SW480 (cell line): ENCODE measurements at places on chromosomes 5 and 9.

- DNase-seq: no peak
Measured at GRCh38 chr5:142881076-142881783, 111.1 kb downstream of the ARHGAP26 start.

- DNase-seq: no peak
Measured at GRCh38 chr9:83969602-83970001, 10.4 kb downstream of the HNRNPK start.

- DNase-seq: no peak
Measured at GRCh38 chr5:118326481-118327045, 661.8 kb downstream of the DTWD2 start.

GRCh38 chr5:64612344-64612961, 77.8 kb upstream of the SHISAL2B start:
- DNase-seq: peak; percentile 46

DNA sequence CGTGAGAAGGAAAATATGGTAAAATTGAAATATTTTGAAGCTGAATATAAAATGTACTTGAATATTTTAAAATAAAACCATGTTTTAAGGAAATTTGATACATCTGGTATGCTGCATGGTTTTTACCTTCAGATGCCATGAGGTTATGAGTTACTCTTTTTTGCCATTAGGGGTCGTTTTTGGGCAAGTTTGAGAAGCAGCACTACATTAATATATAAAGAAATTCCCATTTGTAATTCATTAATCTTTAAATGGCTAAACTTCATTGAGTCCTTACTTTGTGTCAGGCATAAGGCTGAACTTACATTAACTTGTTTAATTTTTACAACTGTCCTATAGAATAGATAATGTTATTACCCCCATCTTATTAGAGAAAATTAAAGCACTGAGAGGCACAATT, 152.3 kb downstream of the KDM4C start:
- no peak for DNase-seq

DNA sequence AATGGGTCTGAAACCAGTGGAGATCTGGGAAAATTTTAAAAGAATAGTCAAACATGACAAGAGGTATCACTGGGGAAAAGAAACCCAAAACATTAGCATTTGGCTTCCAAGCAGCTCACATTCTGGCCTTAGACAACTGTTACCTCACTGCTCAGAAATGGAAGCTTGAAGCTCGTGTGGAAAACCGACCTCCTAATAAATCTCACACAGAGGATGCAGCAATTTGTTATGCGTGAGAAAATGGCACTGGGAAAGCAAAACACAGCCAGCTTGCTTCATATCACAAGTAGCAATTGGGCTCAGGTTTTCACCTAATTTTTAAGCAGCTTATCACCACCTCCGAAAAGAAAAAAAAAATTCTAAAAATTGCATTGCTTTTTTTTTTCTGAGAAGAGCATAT, 103.3 kb upstream of the TAS2R1 start:
- no peak for DNase-seq

- no peak for DNase-seq
Measured at GRCh38 chr5:169811023-169811422, 169.3 kb downstream of the INSYN2B start.

DNA sequence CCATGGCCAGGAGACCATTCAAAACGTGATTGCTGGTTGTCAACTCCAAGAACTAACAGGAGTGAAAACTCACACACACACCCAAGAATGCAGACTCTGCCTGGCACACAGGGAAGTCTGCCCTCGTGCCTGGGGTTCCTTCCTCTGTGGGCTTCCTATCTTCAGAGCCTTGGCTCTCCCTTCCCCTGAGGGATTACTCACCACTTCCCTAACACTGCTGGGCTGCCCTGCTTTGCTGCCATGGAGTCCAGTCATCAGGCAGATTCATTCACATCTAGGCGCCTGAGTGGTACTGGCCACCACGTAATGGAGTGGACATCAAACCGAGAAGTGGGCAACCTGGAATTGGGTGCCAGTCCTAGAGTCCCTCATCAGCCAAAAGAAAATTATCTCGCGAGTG, 76.4 kb upstream of the PRSS3 start:
- no peak for DNase-seq

DNA sequence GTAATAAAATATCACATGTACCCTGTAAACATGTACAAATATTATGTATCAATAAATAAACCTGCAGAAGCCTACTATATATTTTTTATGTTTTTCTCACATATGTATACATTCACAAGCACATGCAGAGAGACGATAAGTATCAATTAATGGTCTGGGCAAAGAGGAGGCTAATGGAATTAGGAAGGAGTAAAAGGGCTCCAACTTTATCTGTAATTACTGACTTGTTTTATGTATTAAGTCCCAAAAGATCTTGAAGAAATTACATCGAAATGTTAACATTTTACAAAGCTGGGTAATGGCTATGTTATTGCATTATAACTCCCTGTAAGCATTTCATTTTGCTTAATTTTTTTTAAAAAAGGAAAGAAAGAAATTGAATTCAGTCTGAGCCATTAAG, 78.0 kb downstream of the LPAR1 start:
- DNase-seq: no peak

- DNase-seq: peak; percentile 21
Measured at GRCh38 chr5:178307267-178308045, 74.9 kb upstream of the PHYKPL start.

DNA sequence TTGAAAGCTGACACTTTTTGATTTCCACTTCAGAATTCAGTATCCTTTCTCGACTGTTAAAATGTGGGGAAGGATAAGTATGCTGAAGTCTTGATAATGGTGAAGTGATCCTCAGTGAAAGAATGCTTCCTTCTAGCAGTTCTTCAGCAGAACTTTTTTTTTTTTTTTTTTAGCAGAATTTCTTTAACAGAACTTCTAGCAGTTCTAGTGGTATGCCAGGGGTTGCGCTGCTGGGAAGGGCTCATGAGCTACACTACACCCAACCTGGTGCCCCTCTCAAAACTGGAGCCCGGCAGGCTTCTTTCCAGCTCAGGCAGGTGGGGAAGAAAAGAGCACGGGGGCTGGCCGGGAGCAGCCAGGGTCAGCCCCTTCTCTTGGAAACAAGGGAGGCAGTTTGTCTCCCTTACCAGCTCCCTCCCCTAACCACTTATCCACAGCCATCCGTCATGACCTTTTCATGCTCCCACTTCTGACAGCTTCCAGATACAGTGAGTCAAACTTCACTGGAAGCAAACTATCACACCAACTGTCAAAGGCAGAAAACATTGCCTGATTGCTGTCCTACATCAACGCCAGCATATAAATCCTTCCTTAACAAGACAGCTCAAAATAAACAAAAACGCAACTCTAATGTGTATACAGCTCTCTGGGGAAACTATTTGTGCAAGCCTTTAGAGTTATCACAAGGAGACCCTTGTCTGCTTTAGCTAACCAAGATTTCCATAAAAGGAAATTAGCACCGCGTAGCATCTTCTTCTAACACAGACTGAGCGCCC, 211.5 kb downstream of the GAPVD1 start:
- no peak for DNase-seq

- no peak for DNase-seq
Measured at GRCh38 chr9:29198861-29199260, 1625.6 kb upstream of the C9orf72 start.

DNA sequence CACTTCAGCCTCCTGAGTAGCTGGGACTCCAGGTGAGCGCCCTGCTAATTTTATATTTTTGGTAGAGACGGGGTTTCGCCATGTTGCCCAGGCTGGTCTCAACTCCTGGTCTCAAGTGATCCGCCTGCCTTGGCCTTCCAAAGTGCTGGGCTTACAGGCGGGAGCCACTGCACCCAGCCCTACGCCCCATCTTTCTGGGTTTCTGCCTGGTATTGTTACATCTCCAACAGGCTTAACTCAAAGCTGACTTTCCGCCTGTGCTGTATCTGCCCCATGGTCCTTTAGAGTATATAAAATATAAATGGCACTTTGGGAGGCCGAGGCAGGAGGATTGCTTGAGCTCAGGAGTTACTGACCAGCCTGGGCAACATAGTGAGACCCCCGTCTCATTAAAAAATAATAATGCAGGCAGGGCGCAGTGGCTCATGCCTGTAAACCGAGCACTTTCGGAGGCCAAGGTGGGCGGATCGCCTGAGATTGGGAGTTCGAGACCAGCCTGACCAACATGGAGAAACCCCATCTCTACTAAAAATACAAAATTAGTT, 36.5 kb upstream of the GLDC start:
- peak; percentile 31 for DNase-seq

DNA sequence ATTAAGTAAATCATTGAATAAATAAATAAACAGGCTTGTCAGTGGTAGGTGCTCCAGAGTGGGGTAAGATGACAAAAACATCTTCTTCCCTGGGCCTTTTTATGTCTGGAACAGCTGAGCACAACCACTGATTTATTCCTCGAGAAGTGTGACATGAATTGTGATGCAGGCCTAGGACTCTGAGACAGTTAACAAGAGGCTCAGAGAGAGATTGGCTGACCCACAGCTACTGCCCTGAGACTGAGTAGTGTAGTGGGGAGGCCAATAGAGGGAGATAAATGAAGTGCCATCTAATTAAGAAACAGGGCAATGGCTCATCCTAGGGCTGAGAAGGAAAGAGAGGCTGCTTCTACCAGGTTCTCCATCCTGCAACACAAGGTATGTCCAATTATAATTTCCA, 369.3 kb upstream of the TRPC7 start:
- no peak for DNase-seq

DNA sequence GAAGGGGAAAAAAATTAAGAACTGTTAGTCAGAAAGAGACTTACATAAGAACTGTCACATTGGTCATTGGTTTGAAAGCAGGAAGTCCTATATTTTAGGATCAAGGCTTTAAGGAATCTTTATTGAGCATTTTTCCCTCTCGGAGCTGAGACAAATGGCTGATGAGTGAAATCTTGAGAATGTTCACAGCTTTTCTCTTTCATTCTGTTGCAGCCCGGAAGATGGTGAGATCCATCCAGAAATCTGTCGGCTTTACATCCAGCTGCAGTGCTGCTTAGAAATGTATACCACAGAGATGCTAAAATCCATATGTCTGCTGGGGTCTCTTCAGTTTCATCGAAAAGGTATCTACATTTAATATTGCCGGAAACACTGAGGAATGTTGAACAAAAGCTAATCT, 69.7 kb downstream of the RGS7BP start:
- DNase-seq: no peak

- no peak for DNase-seq
Measured at GRCh38 chr5:88743231-88743834, 139.7 kb downstream of the MEF2C start.

DNA sequence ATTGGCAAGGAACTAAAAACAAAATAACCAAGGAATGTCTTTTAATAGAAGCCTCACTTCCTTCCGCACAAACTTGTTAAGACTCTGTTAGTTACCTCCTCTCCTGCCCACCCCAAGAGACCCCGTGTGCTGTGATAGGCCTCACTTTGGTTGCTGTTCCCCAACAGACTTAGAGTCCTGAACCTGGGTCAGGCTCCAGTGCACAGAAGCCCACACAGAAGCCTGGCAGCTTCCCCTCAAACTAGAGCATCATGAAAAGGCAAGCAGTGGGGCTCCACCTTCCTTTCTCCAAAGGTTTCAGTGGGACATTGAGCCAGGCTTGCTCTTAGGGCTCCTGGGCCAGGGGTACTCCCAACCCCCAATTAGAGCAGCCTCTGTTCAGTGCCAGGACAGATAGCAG, 230.5 kb downstream of the ESM1 start:
- no peak for DNase-seq

GRCh38 chr9:91362051-91362611, 413 bp upstream of the AUH start:
- DNase-seq: no peak

DNA sequence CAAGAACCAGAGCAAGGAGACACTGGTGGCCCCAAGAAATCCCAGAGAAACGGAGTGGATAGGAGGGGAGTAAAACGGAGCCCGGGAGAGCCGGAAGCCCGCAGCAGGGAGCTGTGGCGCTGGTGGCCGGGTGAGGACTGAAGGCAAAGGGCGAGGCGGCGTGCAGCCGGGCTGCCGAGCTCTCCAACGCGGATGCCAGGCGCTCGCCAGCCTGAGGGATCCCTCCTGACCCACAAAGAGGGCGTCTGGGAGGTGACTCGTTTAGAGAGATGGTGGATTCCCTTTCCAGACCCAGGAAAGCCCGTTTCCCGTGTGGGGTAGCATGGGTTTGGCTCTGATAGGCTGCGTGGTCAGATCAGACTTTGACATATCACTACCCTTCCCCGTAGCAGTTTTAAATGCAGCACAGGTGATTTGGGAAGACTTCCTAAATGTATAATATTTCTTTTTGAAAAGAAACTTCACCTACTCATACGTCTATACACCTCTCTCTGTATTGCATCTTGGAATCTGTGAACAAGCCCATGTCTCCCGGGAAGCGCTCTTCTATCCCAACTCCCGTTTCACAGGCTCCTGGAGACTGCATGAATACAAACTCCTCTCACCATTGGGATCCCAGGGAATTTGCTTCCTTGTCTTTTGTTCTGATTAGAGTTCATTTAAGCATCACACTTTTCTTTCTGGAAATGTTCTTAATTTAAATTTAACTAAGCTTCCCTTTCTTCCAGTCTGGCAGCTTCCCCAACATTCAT, 158.1 kb downstream of the C9orf152 start:
- DNase-seq: peak; percentile 56

DNA sequence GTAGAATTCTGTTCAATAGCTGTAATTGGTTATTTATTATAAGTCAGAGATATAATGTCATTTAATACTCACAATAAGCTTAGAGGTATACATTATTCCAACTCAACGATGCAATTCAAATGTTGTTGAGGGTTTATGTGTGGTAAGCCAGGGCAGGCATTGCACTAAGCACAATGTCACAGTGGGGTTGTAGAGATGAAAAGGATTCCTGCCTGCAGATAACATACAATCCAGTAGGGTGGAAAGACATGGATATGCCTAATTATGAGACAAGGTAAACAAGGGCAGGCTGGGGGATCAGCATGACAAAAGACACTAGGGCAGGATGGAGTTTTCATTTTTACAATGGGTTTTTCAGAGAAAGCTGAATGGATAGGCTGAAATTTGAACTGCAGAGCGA, 98.7 kb upstream of the PALM2AKAP2 start:
- no peak for DNase-seq

GRCh38 chr5:71743155-71743554, 24.1 kb downstream of the CARTPT start:
- no peak for DNase-seq

- DNase-seq: no peak
Measured at GRCh38 chr9:98164912-98165311, 27.5 kb downstream of the CORO2A start.

- DNase-seq: no peak
Measured at GRCh38 chr5:132782101-132782500, 5.1 kb upstream of the SEPTIN8 start.

DNA sequence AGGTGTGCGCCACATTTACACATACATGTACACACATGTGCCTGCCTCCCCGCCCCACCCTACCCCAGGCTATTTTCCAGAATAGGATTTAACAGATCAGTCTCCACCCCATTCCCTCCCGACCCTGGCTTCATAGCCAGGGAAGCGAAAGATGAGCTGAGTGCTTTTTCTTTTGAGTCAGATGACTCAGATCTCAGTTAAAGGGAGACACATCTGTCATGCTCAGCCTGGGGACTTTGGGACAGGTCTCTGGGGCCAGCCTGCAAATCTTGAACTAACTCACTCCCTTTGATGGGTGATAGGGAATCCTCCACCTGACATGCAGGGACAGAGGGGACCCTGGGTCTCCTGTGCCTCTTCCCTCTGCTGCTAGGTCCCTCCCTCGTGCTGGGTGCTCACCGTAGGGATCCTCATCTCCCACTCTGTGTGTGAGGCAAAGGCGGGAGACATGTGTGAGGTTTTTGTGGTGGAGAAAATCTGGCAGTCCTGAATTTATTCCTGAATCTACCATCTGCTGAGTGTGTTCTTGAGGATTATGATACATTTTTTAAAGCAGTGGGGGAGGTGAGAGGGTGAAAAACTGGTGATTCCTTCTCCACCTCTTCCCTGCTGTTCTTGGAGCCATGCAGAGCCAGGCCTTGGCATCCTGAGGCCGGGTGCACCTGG, 37.7 kb downstream of the NEUROG1 start:
- DNase-seq: no peak
